ENCODE measurements at places on chromosomes 6 and 20.

DNA sequence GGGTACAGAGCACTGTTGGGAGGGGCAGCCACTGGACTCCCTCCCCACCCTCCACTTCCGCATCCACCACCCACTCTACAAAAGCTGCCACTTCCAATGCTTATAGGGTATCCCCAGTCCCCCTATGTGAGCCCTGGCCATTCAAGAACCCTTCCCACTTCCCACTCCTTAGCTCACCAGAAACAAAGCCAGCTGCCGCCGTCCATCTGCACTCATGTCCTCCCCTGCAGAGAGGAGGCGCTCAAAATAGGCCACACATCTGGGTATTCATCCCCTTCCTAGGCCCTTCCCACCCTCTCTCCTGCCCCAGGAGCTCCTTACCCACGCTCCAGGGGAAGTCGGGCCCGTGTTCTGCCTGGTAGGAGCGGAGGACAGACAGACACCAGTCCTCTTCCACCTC is 6.5 kb upstream of the LY6G5C start:
- no peak for DNase-seq

DNA sequence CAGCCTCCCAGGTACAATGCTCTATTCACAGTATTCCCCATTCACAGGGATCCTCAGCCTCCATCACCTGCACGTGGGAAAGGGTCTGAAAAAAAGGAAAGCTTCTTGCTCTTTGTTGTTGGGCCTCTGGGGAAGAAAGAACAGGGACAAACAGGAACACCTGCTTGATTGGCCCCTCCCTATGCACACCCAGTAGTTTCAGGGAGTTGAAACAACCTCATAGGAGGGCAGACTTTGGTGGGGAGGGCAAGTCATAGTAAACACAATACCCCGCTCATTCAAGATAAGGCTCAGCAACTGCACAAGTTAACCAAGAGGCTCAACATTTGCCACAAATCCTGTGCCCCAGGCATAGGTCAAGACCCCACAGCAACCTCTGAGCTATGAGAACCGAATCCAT is 1.7 kb downstream of the GHRH start:
- DNase-seq: no peak

GRCh38 chr6:6997263-6998193 is 110.2 kb upstream of the RREB1 start:
- no peak for DNase-seq

DNA sequence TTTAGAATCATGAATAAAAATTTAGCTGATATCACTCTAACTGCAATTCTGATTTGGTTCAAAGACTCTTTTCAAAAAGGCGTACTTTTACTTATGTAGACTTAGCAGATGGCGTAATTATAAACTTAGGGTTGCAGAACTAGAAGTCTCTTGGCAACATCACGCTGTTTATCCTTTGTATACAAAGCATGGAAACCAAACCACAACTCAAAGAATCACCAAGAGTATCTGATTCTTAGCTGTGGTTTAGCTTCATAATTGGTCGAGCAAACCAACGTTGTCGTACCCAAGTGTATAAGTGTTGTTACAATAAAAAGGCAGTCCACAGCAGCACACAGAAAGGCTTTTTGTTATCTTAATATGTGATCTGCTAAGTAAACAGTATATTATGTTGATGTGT is 18.2 kb downstream of the STMND1 start:
- no peak for DNase-seq

GRCh38 chr6:8633762-8634161 is 198.4 kb upstream of the SLC35B3 start:
- peak; percentile 79 for DNase-seq

- DNase-seq: no peak
These were observed 17.1 kb downstream of the SULF2 start for GRCh38 chr20:47768016-47768824.

DNA sequence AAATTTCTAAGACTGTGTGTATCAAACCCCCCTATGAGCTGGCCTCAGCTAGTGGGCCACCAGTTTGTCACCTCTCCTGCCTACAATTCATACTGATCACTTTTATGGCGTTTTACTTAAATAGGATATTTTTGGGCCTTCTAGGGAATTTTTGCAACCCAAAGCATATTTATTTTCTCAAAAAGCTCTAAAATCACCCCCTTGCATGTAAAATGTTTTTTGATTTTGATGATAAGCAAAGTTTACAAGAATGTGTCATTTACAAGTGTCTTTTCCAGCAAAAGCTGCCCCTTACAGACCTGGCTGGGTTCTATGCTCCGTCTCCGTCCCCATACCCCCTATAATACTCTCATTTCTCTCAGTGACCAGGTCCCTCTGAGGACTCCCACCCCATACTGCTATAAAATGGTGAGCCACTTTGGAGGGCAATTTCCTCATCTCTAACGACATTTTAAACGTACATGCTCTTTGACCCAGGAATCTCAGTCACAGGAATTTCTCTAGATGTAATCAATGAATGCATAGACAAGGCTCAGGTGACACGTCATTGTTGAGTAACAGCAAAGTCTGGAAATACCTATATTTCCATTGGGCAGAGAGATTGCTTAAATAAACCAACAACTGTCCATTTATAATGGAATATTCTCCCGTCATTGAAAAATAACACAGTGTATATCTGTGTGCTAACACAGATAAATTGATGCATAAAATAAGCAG is 13.9 kb upstream of the OCSTAMP start:
- peak; percentile 80 for DNase-seq

- DNase-seq: no peak
These were observed 2.3 kb downstream of the ENTPD6 start for GRCh38 chr20:25197870-25198190.

GRCh38 chr6:68008445-68008844 is 626.6 kb upstream of the ADGRB3 start:
- no peak for DNase-seq

DNA sequence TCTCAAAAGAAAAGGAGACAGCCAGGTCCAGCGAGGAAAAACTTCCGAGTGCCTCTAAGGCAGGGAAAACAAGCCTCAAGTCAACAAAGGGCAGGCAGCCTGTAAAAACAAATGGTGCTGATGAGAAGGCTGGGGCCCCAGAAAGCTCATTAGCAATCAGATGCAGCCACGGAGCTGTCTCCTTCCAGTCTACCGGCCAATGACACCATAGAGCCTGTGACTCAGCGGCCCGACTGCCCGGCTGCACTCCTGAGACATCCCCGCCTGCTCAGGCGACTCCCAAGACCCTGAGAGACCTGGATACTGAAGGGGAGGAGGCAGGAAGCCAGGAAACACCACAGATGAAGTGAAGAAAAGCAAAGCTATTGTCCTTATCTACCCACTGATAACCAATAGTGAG is 120.1 kb upstream of the HDDC2 start:
- DNase-seq: peak; percentile 46

DNA sequence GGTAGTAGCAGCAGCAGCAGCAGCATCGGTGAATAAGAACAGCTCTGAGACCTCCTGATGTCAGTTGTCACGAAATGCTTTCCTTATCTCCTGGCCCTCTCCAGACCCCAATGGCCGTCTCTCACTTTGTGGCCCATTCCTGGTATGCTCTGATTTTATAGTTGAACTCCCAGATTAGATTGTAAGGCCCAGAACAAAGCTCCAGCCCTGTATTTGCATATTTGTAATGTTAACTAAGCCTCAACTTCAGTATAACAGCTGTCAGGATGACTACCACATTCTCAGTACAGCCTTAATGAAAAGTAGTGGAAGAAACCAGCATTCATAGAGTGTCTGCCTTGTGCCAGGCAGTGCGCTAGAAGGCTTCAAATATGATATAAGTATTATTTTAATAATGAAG is 180.9 kb downstream of the SASH1 start:
- no peak for DNase-seq

DNA sequence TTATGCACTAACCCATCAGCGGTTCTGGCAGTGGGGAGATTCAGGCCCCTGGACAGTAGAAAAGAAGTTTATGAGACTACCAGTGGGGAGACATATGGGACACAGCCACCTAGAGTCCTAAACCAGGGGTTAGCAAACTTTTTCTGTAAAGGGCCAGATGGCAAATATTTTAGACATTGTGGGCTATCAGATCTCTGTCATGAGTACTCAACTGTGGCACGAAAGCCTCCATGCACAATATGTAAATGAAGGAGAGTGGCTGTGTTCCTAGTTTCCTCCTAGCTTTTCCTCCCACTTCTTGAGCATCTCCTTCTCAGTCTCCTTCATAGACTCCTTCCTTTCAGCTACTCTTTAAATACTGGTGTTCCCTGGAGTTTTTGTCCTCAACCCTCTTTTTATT is 3.3 kb upstream of the HLA-DMA start:
- DNase-seq: no peak

DNA sequence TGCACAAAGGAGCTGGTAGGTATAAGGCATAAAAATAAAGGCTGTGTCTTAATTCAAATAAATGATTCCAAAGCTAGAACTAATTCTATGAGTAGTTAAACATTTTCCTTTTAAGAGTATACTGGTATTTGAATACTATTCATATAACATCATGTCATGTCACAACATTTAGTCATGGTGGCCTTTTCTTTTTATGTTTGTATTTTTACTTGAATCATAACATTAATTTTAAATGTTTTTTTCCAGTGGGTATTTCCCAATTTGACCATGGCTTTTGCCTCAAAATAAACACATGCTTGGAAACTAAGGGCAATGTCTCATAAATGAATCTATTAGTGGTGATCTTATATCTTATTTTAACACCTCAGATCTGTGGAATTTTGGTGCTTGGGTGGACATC is 177.1 kb downstream of the CD109 start:
- DNase-seq: peak; percentile 9

DNA sequence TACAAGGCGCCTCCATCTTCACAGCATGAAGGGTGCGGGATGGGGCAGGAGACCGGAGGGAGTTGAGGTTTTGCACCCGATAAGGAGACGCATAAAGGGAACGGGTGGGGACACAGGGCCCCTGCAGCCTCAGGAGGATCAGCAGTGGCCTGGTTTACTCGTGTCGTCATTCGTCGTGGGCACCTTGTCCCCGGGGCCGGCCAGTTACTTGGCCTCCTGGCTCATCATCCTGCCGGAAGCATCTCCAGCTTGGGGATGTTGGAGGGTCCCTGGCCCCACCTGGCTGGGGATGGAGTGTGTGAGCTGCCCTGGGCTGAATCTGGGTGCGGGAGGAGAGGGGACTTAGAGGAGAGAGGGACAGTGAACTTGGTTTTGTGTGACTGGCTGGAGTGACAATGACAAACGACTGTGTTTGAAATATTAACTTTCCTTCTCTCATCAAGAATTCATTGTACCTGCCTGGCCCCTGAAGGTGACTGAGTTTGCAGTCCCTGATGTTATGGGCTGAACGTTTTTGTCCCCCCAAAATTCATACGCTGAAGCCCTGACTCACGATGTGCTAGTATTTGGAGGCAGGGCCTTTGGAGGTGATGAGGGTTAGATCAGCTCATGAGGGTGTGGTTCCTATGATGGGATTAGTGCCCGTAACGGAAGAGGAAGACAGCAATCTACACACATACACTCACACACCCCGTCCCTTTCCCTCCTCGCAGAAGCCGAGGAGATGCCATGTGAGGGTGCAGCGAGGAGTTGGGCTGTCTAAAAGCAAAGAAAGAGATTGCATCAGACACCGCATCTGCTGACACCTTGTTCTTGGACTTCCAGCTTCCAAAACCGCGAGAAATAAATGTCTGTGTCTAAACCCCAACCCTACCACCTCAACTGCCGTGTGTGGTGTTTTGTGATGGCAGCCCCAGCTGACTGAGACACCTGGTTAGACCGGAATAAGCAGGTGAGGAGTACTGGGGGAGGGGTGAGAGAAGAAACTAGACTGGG is 65.0 kb upstream of the MAP3K4 start:
- peak; percentile 31 for DNase-seq

GRCh38 chr6:149031859-149032598 is 285.2 kb downstream of the UST start:
- DNase-seq: peak; percentile 85

- DNase-seq: no peak
These were observed 515.3 kb upstream of the RNF217 start for GRCh38 chr6:124446961-124447360.

GRCh38 chr6:43840490-43841218 is 70.6 kb downstream of the VEGFA start:
- no peak for DNase-seq

DNA sequence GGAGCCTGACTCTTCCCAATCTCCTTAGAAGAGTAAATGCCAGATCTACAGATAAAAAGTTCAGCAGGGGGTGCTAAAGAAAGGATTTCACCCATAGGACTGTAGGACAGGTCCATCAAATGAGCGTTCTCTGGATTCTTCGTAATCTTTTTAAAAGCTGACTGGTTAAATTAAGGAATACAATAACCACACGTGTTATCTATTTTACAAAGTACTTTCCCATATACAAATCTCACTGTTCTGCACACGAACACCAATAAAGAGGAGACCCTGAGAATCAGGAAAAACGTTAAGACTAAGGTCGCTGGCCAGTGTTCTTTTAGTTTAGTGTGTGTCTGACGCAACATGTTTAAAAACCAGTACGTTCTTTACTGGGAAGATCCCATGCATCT is 542 bp downstream of the TUBE1 start:
- DNase-seq: peak; percentile 72

GRCh38 chr6:134719911-134720310 is 230.0 kb downstream of the ALDH8A1 start:
- no peak for DNase-seq

DNA sequence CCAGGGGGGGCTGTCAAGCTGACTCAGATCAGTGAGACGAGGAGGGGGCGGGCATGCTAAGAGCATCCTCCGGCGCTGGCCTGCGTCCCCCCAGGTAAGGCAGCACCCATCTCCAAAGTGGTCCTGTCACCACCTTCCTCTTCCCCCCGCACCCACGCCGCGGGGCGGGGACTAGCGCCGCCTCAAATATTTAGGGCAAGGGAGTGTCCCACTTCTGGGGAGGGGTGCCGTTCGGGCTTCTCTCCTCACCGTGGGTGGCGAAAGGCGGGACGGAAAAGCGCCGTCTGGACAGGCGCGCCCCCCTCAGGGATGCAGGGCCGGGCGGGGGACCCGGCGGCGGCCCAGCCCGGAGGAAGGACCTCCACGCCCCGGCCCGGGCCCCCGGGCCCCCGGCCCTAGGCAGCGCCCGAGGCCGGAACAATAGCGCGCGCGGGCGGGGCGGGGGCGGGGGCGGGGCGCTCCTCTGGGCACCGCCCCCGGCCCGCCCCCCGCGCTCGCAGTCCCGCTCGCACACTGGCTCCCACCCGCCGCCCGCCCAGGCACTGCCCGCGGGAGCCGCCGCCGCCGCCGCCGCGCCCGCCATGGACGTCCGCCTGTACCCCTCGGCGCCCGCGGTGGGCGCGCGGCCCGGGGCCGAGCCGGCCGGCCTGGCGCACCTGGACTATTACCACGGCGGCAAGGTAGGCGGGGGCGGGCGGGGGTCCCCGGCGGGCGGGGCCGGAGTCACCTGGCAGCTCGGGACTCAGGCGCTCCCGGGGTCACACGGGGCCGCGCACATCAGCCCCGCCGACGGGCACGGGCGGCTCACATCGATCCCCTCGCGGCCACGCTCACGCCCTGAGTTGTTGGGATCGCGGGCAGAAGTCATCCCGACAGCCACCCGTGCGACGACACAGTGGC is at the start of gene TOX2:
TSS of gene TOX2 (plus strand) at position 542 of the 900 bp plus-strand sequence. CDS start at position 582, 40 bp downstream.
- peak; percentile 22 for DNase-seq

DNA sequence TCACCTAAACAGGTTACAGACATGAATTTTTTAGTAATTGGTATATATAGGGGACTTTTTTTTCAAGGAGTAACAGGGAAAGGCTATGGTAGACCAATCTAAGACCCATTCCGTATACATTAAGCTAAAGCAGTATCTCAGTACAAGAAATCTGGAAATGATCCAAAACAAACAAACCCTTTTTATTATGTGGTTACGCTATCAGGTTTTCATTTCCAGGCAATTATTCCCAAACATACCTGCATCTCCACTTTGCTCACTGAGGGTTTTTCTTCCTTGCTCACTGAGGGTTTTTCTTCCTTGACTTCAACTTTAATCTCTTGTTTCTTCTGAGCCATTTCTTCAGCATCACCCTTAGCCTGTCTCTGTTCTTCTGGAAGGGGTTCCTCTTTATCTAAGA is 107.3 kb downstream of the EPB41L2 start:
- no peak for DNase-seq

GRCh38 chr20:43690943-43691598 is 24.2 kb downstream of the MYBL2 start:
- DNase-seq: no peak
